ENCODE measurements at places on chromosomes 4 and X.

DNA sequence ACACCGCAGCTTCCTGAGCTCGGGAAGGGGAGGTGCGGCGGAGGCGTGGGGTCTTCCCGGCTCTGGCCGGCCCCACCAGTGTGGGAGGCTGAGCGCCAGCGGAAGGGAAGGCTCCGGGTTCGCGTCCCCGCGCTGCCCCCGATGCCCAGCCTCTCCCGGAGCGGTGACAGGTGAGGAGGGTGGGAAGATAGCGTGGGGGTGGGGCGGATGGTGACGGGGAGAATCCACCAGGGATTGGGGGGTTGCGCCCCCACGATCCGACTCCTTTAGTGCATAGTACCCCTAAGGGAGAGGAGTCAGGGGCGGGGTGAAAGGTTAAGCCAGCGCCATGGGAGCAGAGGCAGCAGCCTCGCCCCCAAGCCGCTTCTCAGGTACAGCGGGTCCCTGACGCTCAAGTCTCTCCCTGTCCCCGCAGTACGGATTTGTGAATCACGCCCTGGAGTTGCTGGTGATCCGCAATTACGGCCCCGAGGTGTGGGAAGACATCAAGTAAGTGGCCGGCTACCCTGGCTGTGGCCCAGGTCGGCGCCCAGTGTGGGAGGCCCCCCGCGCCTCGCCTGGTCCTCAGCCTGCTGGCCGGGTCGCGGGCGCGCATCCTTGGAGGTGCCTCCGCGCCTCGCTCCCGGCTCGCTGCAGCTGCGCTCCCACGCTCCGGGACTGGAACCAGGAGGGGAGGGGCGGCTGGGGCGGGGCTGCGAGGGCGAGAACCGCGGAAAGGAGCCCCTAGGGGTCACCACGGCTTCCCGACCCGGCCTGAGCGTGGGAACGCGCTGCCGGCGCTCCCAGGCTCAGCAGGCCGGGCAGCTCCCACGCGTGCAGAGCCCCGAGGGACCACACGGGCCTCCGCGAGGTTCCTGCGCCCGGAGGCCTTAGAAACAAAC is 791 bp downstream of the GUCY1B1 start:
- no peak for DNase-seq

GRCh38 chrX:116873671-116874070 is 410.9 kb upstream of the CT83 start:
- no peak for DNase-seq

DNA sequence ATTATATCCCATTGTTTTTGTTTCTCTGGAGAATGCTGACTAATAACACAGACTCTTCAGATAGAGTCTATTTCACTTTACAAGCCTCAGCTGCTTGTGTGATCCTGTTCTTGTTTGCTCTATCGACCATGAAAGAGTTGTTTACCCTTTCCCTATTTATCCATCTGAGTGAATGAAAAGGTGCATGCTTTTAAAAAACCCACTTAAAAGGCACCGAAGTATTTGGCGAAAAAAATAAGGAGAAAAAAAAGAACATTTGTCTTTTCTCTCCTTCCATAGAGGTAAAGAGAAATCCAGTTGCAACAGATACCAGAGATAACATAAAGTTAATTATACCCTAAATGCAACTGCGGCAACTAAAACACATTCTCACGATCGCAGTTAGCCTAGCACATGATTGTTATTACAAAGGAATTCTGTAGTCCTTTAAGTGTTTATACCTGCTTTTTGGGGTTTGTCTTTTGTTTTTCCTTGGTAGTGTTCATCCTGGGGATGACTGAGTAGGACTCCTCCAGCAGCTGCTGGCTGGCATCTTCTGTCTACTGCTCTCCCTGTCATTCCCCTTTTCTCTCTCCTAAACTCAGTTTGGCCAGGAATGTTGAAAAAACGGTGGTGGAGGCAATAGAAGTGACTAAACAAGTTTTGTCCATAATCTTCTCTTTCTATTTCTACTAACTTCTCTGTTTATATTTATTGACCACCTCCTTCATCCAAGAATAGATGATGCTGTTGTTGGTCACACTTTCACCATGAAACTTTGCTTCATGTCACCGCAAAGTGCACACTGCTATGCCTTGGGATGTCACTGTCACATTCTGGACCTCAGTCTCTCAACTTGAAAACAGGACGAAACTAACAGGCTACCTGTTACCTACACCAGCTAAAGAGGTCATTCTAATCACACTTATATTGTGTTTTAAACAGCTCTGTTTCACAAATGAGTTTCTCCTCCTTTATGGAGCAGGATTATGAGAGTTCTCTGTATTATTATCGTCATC is 41.9 kb upstream of the FRAS1 start:
- DNase-seq = no peak

- no peak for DNase-seq
Measured at GRCh38 chr4:140637836-140638235, 69.1 kb upstream of the UCP1 start.

DNA sequence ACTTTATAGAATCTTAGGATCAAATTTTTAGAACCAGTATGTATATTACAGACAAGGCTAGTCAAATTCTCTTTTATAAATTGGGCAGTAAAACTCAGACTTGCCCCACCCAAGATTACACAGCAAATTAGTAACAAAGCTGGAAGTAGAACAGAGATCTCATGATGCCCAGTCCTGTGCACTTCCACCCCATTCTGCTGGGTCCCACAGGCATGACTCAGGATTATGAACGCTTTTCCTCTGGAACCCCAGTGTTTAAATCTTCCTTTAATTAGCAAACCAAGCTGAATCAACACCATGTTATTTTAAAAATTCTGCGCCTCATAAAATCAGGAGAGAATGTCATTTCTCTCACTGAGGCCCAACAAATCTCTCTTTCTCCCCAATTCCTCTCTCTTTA is 1.5 kb upstream of the IL13RA2 start:
- DNase-seq = no peak

DNA sequence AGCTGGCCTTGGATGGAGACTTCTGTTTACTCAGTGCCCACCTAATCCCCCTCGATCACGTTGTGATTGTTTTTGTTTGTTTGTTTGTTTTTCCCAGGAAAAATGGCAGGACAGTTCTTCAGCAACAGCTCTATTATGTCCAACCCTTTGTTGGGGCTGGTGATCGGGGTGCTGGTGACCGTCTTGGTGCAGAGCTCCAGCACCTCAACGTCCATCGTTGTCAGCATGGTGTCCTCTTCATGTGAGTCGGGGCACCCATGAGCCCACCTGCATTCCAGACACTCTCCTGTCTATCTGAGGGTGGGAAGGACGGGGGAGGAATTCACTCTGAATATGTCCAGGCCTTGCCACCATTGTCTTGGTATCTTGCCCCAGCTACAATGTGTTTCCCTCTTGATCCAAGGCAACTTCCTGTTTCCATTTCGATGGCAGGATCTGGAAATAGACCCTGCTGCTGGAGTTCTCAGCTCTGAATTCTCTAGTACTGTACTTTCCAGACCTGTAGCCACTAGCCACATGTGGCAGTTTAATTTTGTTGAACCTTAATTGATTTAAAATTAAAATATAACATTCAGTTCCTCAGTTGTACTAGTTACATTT is 10.5 kb downstream of the SLC34A2 start:
- no peak for DNase-seq

All from stimulated activated CD8-positive, alpha-beta memory T cell treated with anti-CD3 and anti-CD28 coated beads, Interleukin-15, amount 100 ng/mL, for 24 hours (primary cell).